ENCODE measurements at places on chromosomes 6 and 20.

DNA sequence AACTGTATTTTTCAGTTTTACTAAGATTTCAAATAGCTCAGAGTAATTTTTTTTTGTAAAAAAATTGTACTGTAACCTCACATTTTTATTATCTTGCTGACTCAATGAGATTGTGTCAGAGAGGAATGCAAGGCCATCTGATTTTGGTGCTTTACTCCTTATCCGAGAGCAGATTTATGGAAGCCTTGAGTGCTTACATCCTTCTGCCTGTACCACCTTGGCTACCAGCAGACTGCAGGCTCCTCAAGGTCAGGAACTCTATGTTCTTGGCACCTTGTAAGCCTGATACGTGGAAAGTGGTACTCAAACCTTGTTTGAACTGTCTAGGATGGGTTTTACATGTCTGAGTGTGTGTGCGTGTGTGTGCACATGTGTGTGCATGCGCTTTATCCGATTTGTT lies 80.1 kb upstream of the MLIP start:
- DNase-seq = no peak

GRCh38 chr6:33750244-33750991 lies 3.7 kb upstream of the IP6K3 start:
- DNase-seq = no peak

DNA sequence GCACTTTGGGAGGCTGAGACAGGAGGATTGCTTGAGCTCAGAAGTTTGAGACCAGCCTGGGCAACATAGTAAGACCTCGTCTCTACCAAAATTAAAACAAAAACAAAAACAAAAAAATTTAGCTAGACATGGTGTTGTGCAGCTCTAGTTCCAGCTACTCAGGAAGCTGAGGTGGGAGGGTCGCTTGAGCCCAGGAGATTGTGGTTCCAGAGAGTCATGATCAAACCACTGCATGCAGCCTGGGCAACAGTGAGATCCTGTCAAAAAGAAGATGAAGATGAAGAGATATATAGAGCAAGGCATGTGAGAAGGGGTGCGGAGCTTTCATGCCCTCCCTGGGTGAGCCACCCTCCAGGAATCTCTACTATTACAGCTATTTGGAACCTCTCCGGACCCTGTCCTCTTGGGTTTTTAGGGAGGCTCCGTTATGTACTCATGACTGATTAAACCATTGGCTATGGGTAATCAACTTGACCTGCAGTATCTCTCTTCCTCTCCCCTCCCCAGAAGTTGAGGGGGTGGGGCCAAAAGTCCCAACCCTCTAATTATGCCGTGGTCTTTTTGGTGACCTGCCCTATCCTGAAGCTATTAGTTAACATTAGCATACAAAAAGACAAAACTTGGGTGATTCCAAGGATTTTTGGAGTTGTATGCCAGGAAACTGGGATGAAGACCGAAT lies 9.0 kb downstream of the POLH start:
- no peak for DNase-seq

GRCh38 chr6:2797564-2798031 lies 32.4 kb downstream of the WRNIP1 start:
- no peak for DNase-seq

DNA sequence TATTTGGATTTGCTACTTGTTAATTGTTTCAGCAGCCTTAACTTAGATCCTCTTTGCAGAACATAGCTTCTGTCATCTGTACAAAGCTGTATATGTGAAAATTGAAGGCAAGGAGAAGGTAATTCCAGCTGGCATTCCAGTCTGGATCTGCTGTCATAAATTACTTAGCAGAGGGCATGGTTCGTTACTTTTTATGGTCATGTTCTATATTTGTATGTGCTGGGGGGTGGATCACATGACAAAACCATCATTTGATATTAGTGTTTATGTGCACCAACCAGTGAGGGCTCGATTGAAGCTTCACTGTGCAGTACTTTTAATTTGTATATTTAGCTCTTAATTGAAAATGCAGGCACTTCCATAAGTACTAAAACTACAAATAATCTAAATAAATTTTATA lies 80.2 kb downstream of the CAP2 start:
- DNase-seq = no peak

DNA sequence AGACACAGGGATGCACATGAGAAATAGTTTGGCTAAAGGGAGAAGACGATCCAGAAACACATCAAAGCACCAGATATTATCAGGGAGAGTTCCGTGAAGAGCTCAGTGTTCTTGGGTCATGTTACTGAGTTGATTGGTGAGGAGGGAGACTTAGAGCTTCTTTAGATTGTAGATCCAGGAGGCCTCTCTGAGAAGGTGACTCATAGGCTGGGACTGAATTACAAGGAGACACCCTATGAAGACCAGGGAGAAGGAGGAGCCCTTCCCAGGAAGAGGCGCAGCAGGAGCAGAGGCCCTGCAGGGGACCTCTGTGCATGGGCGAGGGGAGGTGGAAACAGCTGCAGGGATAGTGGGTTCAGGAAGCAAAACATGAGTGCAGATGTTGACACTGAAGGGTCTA lies 196.5 kb downstream of the SLC24A3 start:
- DNase-seq = no peak

DNA sequence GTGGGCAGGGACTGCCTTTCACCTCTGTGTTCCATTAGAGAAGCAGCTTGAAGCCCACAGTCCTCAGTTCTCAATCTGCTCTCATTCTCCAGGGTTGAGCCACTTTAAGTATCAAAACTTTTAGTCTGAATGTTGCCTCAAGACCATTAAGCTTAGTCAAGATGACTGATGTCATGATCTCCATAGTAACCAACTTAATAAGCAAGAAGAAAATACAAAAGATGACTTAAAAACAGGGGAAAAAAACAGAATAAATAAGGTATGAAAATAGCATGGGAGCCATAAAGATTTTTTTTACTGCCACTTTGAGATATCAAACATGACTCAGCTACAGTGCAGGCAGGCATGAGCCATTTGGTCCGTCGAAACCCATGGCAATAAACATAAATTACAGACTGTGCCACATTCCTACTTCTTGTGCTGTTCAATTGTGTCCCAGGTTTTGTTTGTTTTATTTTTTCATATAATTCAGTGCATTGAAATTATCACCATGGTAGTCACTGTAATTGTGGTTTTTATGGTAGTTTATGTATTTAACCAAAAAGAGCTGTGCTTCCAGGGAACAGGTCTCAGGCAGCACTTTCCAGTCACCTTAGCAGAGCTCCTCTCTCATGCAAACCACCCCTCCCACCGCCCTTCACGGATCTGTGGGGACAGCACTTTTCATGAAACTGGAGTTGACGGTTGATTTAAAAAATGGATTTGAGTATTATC lies 156.5 kb upstream of the INSM1 start:
- no peak for DNase-seq

- DNase-seq = no peak
Measured at GRCh38 chr6:24440897-24441598, 38.3 kb downstream of the MRS2 start.

GRCh38 chr6:133632906-133633305 lies 256.0 kb upstream of the TCF21 start:
- DNase-seq = no peak

DNA sequence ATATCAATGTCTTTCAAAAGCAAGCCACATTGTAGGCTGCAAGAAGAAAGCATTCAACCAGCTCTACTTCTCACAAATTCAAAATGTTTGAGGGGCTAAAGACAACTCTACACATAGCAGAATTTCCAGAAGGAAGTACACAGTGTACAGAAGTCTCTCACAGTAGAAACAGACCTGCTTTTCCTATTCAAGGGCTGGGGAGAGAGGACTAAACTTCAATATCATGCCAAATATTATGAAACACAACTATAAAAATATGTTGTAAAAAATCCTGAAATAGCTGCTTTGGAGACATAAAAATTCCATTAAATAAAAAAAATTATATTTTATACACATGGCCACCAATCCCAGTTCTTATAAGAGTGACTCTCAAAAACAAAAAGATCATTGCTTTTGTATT lies 70.8 kb upstream of the IPCEF1 start:
- DNase-seq = no peak

DNA sequence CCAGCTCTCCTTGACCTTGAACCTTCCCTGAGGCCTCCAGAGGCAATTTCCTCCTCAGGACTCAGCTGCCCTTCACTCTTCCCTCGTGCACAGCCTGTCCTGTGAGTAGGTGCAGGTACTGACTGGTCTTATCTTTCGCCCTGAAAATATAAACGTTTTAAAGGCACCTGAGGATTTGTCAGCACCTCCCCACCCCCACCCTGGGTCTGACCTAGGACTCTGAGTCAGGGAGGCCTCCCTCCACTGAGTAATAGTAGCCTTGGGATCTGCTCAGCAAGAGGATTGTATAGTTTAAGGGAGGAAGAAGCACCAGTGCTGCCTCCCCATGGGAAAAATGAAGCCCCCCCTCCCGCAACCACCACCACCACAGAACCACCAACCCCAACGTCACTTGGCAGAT lies 54.6 kb downstream of the PPARD start:
- DNase-seq = no peak

GRCh38 chr6:166745801-166746668 lies 119.0 kb upstream of the RPS6KA2 start:
- no peak for DNase-seq

- no peak for DNase-seq
Measured at GRCh38 chr6:64301307-64302236, 666.0 kb downstream of the PHF3 start.

DNA sequence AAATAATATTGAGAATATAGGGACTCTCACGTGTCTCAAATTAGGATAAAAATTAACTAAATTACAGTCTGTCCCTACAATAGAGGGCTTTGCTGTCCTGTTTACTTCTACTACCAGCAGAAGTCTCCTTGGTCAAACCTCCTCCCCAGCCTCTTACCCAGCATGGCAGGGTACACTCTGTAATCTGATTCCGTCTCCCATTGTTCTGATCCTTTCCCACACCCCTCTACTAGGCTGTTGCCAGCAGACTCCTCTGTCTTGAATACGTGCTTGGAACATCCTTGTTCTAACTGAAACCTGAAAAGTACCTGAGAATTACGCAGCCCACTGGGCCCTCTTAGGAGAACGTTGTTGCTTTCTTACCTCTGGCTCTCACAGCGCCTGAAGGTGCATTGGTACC lies 112.2 kb upstream of the PREP start:
- no peak for DNase-seq

GRCh38 chr6:56374841-56375369 lies 127.5 kb upstream of the COL21A1 start:
- DNase-seq = no peak

GRCh38 chr6:20028143-20028542 lies 184.1 kb downstream of the MBOAT1 start:
- no peak for DNase-seq

DNA sequence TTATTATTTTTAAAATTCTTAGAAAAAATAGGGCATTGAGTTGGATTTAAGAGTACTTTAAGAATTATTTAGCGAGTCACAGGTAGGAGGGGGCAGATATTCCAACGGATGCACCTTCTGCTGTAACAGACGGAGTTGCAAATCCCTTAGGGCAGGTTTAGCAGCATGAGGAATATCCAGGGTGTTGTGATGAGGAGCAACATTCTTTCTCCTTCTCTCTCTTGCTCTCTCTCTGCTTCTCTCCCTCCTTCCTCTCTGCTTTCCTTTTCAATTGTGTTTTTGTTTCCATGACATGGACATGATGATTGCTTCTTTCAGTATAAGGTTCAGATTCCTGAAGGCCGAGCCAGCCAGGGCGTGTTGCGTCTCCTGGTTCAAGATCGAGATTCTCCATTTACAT lies 28.9 kb downstream of the CDH26 start:
- DNase-seq = no peak

GRCh38 chr20:64102647-64103354 lies 4.6 kb downstream of the NPBWR2 start:
- no peak for DNase-seq

DNA sequence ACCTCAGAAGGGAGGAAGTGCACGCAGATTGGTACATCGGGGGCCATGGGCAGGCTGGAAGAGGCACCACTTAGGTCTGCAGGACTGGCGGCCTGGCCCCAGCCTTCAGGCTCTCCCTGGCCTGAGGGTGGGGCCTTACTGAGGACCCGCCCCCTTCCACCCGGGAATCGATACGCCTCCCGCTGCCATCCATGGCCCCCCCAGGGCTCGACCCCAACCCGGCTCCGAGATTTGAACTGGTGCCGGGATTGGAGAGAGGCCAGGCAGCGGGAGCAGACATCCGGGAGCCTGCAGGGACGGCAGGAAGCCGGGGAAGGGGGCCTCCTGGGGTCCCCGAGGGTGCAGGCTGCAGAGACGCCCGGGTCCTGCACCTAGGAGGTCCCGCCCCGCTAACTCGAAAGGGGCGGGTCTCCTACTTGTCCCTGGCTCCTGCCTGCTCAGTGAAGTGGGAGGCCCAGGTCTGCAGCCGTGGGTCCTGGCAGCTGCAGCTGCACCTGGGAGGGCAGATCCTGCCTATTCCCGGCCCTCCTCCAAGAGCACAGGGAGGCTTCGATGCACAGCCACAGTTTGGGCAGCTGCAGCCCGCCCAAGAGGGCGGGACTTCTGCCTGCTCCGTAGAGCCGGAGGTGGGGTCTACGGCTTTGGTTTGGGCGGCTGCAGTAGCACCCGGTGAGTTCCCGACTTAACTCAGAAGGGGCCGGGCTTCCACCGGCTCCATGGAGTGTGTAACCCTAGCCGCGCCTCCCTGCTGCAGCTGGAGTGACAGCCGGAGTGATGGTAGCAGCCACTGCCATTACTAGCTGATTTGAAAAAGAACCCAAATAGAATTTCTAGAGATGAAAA lies 35.2 kb upstream of the TBC1D22B start:
- DNase-seq = peak; percentile 39

DNA sequence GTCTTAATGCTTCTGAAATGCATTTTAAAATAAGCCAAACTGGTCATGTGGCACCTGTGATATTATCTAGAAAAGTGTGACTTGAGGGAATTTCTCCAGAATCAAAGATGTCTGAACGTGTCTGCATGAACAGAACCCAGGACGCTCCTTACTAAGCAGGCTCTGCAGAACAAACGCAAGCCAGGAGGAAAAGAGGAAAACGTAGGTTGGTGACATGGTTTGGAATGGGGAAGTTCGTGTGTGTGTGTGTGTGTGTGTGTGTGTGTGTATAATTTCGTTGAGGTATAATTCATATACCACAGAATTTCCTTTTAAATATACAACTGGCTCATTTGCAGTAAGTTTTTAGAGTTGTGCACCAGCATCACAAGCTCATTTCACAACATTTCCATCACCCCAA lies 200.5 kb upstream of the FOXQ1 start:
- DNase-seq = no peak

- DNase-seq = no peak
Measured at GRCh38 chr20:58783511-58784011, 67.1 kb downstream of the GNAS-AS1 start.

- DNase-seq = no peak
Measured at GRCh38 chr20:2558581-2559278, 22.4 kb downstream of the TMC2 start.

GRCh38 chr6:12916006-12916405 lies 199.4 kb downstream of the PHACTR1 start:
- no peak for DNase-seq

DNA sequence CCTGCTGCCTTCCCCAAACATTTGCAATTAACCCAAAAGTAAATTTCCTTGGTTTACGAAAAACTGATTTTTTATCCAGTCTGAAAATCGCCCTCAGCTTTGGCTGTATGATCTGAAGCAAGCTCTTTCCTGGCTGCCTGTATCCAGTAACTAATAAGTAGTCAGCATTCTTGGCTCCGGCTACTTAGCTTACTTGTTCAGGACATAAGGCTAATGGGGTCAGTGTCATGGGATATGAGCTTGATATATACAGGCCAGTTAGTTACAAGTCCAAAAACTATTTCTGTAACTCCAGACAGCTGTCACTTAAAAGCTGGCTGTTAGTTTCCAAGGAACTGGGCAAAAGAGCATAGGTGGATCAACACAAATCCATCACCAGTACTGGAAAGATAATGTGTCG lies 56.2 kb downstream of the KHDC1L start:
- DNase-seq = no peak
